ENCODE measurements at places on chromosomes 3 and 15. TPM values are rescaled to one million over a fixed set of nuclear protein-coding genes. Genes with fewer than 3 reads are reported as not detected.

DNA sequence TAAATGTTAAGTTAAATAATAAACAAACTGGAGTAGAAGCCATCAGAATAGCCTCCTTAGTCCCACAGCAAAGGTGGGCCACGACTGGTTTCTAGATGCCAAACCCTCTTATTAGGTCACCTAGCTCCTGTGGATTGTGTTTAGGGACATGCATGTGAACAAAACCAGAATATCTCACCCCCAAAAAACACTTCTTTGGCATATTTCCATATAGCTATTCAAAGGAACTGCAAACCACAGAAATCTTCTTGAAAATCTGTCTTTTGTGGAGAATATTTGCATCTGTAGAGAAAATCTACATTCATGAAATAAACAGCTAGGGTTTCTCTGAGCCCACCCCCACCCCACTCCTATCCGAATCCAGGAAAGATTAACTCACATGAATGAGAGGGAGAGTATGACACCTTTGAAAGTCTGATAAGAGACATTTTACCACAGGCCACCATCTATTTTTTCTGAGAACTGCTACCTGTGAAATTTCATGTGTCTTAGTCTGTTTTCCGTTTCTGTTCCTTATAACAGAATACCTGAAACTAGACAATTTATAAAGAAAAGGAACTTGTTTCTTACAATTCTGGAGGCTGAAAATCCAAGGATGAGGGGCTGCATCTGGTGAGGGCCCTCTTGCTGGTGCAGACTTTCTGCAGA, 159.4 kb downstream of the NEK10 start:
- DNase-seq: no peak

OXTR gene
- total RNA-seq: 1.6 TPM

GRCh38 chr3:47612178-47612577, 33.5 kb upstream of the CSPG5 start:
- DNase-seq: no peak

GRK7 gene
- total RNA-seq: 0.22 TPM

DNA sequence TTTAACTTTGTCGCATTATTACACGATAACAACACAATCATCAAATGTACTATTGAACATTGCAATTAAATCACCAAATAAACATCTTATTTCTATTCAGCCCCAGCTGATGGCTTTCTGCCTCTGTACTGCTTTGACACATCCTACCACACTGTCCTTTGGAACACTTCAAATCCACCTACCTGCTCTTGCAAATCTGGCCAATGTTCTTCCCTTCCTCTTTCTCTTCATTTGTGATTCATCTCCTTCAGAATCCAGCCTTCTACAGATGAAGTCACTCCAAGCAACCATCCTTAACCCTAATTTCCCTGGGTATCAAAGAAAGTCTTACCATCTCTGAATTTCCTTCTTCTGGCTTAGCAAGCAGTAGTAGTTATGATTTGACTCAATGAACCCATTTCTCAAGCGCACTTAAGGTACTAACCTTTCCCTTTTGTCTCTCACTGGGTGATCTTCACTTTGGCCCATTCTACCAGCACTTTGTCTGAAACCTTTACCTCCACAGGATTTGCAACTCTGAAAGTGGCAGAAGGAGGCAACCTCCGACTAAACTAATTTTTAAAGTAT, 502.9 kb downstream of the FOXP1 start:
- DNase-seq: no peak

- no peak for DNase-seq
Observed at GRCh38 chr3:171883893-171884279, 40.7 kb downstream of the TMEM212 start.

GRCh38 chr3:170346481-170347392, 10.8 kb upstream of the SKIL start:
- no peak for DNase-seq

FRMD4B gene
- 66.7 TPM for total RNA-seq

- peak; percentile 73 for DNase-seq
Observed at GRCh38 chr3:31165399-31165860, 271.0 kb upstream of the GADL1 start.

GRCh38 chr3:111392894-111393398, 149.1 kb upstream of the CD96 start:
- no peak for DNase-seq

DNA sequence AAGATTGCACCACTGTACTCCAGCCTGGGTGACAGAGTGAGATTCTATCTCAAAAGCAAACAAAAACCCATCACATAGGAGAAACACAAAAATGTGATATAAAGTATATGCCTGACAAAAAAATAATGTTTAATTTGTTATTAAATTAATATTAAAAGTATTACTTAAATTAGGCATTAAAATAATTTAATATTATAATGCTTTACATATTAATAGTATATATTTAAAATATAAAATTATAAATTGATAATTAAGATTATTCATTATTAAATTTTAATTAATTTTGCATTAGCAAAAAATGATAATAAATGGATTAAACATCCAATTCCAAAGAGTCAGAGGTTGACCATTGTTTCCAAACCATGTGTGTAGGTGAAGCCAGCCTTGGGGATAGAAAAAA, 22.0 kb upstream of the GABRA5 start:
- DNase-seq: no peak

PYGO1 gene
- 33.6 TPM for total RNA-seq

GP9 gene
- total RNA-seq: 0.72 TPM

DNA sequence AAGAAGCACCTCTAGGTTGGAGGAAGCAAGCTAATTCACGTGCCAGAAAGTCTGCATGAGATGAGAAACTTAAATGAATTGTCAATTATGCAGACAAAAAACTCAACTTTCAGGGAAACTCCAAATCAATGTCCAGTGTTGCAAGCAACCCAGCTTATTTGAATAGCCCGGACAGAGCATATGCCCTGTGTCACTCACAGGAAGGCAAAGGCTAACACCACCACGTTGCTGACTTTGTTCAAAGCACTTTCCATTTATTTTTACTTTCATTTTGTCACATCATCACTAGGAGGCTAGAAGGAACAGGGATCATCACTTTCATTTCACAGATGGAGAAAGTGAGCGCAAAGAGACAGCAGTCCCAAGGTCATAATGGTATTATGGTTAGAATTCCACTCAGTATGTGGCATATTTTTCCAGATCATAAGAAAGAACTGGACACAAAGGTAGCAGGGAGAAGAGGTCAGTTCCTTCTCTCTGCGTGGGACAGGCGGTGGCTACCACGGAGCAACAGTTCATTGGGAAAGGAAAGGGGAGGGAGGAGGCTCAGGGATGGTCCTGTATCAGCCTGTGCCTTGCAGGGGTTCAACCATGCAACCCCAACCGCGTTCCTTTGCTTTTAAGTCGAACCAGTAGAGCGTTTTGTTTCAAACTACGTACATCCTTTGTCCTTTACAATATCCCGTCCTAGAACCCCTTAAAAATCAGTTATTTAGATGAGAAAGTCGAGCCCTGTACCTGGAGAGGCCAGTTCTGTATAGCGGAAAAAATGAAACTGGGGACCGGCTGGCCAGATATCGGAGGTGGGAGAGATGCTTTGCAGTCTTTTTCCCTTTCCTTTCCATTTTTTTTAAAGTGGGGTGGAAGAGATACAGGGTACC, 1.1 kb downstream of the HEG1 start:
- DNase-seq: no peak

MUC4 gene
- 3.1 TPM for total RNA-seq

TUSC7 gene
- not detected for total RNA-seq

GRCh38 chr3:30611613-30612436, 5.4 kb downstream of the TGFBR2 start:
- DNase-seq: no peak

GRCh38 chr15:29467091-29467490, 197.5 kb upstream of the NSMCE3 start:
- no peak for DNase-seq

DNA sequence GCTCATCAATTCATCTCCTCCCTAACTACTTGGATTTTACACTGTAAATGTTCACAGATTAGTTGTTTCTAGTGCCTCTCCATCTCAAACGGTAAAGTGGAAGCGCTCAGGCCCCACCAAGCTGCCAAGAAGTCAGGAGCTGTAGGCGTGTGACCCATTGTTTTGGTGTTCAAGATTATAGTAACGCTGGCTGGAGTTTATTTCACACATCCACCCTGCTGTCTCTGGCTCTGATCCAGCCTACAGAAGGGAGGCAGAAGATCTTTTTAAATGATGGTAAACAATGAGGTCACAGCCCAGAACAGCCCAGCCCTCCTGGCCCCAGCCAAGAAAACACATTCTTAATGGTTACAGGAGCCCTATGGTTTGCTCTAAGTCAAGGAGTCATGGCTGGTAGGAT, 25.7 kb upstream of the GALNT15 start:
- no peak for DNase-seq

DNA sequence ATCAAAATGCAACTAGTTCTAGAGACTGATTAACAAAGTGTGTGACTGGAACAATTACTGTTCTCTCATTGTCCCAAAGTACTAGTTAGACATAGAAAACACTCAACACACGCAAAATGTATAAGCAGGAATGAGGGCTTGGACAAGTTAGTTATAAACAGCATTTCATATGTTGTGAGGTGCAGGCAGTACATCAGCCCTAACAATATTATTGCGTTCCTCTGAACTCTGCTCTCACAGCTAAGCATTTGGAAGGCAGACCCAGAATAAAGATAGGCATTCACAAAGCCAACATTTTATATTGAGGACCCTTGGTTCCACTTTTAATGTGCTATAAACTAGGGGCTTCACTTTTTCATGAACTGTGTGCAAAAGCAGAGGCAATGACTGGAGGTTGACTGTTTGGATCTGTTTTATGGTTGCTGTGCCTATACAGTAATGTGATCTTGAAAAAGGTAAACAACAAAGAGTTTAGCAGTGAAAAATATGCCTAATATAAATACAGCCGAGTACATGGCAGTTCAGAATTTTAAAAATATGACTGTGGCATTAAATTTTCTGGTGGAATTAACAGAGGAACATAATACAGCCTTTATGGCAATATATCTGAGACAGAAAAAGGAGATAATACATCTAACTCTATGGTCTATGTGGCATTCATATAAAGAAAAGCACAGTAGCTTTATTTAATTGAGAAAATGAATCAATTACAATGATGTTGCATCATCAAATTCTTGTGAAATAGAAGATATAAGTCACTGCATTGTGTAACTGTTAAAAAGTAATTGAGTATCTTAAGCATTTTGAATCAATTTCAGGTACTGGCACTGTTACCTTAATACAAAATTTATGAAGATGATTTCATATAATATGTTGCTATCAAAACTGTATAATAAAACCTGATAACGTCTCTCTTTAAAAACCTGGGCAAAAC, 80.0 kb upstream of the SKOR1 start:
- no peak for DNase-seq

DNA sequence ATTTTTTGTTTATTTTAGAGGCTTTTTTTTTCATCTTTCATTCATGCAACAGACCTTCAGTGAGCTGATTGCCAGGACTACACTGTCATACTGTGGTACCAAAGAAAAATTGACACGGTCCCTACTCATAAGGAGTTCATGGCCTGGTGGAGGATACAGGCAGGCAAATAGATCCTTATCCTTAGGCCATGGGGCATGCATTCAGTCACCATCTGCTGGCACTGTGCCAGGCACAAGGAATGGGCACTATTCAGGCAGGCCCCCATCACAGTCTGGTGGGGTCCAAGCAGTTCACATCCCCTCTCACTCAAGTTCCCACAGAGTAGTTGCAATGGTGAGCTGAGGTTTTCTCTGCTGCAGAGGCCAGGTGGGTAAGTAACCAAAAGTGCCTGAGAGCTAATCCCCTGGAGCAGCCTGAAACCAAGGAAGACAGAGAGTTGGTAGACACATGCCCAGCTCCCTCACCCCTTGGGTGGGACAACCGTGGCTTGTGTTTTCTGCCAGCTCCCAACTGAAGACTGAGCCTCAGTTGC, 17.3 kb downstream of the CISH start:
- DNase-seq: no peak

- DNase-seq: no peak
Observed at GRCh38 chr3:185341616-185342458, 21.1 kb upstream of the MAP3K13 start.

- DNase-seq: no peak
Observed at GRCh38 chr3:176041812-176042211, 1155.5 kb downstream of the TBL1XR1 start.

DNA sequence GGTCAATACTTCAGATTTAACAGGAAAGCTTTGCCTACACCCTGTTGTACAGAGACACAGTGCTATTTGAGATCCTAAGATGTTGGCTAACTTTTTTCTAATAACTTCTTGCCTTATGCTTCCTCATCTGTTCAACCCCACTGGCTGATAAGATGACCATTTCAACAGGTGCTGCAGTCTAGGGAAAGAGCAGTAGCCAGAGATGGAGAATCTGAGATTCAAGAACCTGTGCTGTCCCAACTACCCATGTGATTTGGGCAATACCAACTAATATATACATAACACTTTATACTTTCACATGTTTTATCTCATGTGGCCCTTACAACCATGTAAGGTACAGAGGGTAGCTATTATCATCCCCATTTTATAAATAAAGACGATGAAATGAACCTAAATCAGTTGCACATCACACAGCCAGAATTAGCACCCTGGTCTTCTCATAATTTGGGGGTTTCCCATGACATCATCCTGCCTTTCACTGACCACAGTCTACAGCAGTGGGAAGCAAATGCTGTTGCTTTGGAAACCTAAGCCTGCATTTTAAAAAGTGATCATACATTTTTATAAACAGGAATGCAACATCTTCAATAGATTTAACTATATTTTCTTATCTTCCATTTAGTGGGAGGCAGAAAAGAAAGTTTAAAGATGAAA, 9.7 kb downstream of the TTC23 start:
- no peak for DNase-seq

- peak; percentile 90 for DNase-seq
Observed at GRCh38 chr15:60093273-60094067, 89.4 kb downstream of the FOXB1 start.

DNA sequence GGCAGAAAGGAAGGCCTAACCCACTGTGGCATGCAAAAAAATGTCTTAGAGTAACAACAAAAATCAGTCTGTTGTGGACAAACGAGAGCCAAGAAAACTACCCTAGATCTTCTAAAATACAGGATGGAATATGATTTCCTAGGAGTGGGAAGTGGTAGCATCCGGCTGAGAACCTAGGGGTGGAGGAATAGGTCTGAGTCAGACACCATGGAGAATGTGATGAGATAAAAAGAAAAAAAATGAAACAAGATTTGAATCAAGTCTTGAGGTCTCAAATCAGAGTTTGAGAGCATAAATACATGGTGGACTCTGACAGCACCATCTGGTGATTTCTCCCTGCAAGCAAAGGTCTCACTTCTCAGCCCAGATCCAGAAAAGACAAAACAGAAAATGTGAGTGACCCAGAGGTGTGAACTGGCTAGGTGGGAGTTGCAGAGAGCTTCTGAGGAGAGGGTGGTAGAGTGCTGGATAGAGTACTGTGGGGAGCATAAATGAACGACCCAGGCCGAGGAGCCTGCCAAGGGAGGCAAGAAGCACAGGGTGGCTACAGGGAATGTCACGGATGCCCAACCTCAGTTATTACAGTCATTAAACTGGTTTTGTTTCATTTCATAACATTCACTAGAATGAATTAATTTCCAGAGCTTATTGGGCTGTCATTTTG, 27.6 kb upstream of the VEPH1 start:
- DNase-seq: no peak

GRCh38 chr3:45010811-45011333, 15.2 kb upstream of the CLEC3B start:
- no peak for DNase-seq

PLIN1 gene
- total RNA-seq: 0.89 TPM

- no peak for DNase-seq
Observed at GRCh38 chr3:73626106-73626505, 1.4 kb upstream of the PDZRN3 start.

HCN4 gene
- total RNA-seq: 3.5 TPM
